ENCODE measurements at places on chromosomes 5 and 9. TPM values are rescaled to one million over a fixed set of nuclear protein-coding genes. Genes with fewer than 3 reads are reported as not detected.

SPINK7 gene
- not detected for total RNA-seq

NUP188 gene
- total RNA-seq, result 35.7 TPM

BARX1 gene
- total RNA-seq, result not detected

INSL4 gene
- not detected for total RNA-seq

RAB14 gene
- total RNA-seq, result 31.2 TPM

BHMT gene
- total RNA-seq, result not detected

TRIM14 gene
- 15.7 TPM for total RNA-seq

ADAMTS6 gene
- 86.4 TPM for total RNA-seq

SPRY4 gene
- total RNA-seq, result 6.5 TPM

PGM5 gene
- 0.46 TPM for total RNA-seq

MAMDC2 gene
- 6.5 TPM for total RNA-seq

PCDHGC4 gene
- 0.32 TPM for total RNA-seq

SLC6A3 gene
- total RNA-seq, result not detected

IRX4 gene
- not detected for total RNA-seq

TBCA gene
- total RNA-seq, result 115 TPM

IRF1 gene
- 14.4 TPM for total RNA-seq

ALG2 gene
- 47.7 TPM for total RNA-seq

NR5A1 gene
- total RNA-seq, result not detected

GHR gene
- total RNA-seq, result 0.30 TPM

FAM221B gene
- total RNA-seq, result not detected

LRRTM2 gene
- total RNA-seq, result under 0.01 TPM

SPOCK1 gene
- total RNA-seq, result 85.6 TPM

NUTM2G gene
- total RNA-seq, result not detected

RGS14 gene
- 5.2 TPM for total RNA-seq

DND1 gene
- not detected for total RNA-seq

DBH gene
- not detected for total RNA-seq

SHOC1 gene
- total RNA-seq, result not detected

FGF10 gene
- total RNA-seq, result not detected

XPA gene
- 16.6 TPM for total RNA-seq

Data from epithelial cell of umbilical artery (primary cell).